Colonic mucosa (tissue), 4 donors: ENCODE measurements at places on chromosomes 2 and 18.

GRCh38 chr2:176105730-176106580 is 1.1 kb upstream of the HOXD11 start:
- no peak for DNase-seq

GRCh38 chr2:15939854-15940660 is at the start of gene MYCN:
TSS of gene MYCN (plus strand) at chr2:15940550. CDS start at chr2:15942065, 1,515 bp downstream.
- peak; percentile 80 for DNase-seq

DNA sequence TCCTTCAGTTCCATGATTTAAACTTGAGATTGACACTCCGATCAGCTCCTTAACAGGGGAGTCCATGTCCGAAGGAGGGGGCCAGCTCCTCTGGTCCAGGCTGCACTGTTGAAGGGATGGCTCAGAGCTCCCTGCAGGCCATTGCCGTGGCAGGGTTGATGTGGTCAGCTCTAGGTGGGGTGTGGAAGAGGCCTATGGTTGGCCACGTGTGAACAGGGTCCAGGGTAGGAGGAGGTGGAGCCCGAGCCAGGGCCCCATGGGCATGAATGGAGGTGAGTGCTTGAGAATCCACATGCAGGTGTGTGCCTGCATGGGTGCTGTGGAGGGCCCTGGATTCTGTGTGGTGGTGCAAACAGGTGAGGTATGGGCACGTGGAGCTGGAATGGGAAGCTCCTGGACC is 1.1 kb downstream of the SPEG start:
- DNase-seq: no peak

DNA sequence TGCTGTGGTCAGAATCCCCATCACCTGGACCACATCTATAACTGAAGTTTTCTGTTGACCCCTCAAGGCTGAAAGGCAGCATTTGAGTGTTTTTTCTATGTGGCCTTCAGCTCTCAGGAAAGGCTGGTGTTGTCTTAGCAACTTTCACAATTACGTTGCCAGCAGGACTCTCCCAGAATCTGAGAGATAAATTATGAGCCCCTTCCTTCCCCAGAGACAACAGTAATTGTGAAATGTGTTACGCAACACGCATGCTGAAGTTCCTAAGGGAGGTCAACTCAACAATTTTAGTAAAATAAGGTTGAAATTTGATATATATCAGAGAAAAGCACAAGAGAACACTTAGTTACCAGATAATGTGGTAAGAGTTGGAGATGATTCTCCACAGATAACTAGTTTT is 216.5 kb upstream of the SLC8A1 start:
- DNase-seq: no peak

- DNase-seq: no peak
These were observed 392.8 kb upstream of the ACVR2A start for GRCh38 chr2:147451902-147452515.

- no peak for DNase-seq
These were observed 51.2 kb downstream of the SLC14A2 start for GRCh38 chr18:45666520-45666919.

DNA sequence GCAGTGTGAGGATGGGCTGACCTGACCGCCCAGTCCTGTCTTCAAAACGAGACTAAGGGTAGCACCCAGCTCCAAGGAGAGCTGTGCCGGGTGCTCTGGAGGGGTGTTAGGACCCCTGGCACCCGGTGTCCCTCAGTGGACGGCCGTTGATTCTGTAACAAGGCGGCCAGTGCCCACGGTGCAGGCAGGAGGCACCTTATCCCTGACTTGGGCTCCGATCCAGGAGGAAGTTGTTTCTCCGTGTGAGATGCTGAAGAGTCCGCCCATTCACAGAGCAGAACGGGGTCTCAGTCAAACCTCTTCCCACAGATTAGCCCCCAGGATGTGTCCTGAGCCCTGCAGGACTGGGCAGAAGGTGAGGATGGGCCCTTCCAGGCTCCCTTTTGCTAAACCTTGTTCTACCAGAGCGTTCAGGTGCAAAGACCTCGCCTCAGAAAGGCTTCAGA is 123.0 kb downstream of the NFATC1 start:
- DNase-seq: peak; percentile 10

DNA sequence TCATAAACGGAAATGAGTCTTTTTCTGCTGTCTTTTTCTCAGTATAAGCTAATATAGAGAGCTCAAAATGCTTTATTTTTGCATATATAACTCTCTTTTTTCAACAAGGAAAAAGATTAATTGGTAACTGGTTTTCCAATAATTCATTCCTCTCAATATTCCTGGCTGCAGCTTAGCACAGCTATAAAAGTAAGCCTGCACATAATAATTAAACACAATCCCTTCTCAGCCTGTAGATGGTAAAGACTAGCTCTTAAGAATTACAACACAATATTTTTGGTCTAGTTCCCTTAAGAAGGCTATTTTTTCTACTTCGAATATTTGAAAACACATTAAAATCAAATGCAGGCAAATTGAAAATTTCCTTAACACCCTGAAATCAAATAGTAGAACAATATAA is 258.0 kb downstream of the DOK6 start:
- DNase-seq: no peak

- DNase-seq: no peak
These were observed 101.0 kb downstream of the UNC80 start for GRCh38 chr2:209872675-209873074.

DNA sequence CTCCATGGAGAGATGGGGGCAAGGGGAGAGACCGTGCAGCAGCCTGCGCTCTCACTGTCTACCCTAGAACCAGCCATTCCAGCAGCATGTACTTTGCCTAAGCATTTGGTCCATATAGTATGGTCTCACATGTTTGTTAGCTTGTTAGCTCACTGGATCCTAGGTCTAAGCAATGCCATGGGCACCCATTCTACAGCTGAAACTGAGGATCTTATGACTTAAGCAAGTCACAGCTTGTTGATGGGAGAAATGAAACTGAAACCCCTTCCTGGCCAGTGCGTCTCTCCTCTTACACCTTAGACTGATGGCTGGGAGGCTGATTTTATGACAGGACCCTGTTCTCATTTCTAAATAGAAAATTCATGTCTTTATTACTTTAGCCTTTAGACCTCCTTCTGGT is 90.1 kb downstream of the EPAS1 start:
- no peak for DNase-seq

- no peak for DNase-seq
These were observed 183.1 kb upstream of the DDX18 start for GRCh38 chr2:117631152-117631945.

- peak; percentile 93 for DNase-seq
These were observed at the start of the genes DOK1 and LOXL3 for GRCh38 chr2:74553892-74554819. TSS of gene DOK1 (plus strand) at chr2:74554720. CDS start at chr2:74554755, 35 bp downstream. TSS of gene LOXL3 (minus strand) at chr2:74553942. CDS start at chr2:74552634, 1,308 bp downstream.

DNA sequence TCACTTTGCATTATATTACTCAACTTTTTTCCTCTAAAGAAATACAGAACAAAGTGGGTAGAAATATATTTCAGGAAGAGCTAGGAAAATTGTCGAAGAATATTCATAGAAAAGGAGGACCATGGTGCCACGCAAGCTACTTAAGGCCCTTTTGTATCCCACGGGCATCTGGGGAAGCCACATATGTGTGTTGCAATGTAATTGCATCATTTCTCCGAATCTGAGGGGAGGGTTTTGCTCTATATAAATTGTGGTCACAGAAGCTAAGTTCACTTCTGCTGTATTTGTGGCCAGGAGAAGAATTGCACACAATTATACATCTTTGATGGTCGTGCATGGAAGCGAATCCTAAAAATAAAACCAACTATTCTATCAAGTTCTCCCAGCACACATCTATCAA is 360.3 kb downstream of the IRS1 start:
- no peak for DNase-seq

DNA sequence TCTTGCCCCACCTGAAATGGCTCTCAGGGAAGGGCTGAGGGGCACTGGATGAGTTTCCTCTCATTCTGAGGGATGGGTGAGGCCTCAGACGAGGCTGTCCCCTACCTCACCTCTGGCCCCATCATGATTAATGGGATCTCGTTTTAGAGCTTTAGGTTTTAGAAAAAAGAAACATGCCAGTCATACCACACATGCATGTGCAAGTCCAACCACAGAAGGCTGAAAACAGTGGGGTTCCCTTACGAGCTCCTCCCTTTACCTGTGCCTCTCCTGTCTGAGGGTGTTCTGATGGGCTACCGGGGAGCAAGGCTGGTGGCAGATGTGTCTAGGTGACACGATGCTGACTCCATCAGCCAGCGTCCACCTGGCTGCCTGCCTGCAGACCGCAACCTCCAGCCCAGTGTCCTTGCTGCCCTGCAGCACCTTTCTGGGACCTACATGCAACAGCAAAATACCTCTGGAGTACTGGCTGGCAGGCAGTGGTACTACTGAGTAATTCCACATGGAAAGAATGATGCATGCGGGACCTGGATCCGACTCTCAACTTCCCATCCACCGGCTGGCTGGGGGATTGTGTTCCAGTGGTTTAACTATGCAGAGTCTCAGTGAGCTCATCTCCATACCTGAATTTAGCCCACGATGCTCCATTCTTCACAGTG is 9.1 kb upstream of the LYPD6B start:
- no peak for DNase-seq

DNA sequence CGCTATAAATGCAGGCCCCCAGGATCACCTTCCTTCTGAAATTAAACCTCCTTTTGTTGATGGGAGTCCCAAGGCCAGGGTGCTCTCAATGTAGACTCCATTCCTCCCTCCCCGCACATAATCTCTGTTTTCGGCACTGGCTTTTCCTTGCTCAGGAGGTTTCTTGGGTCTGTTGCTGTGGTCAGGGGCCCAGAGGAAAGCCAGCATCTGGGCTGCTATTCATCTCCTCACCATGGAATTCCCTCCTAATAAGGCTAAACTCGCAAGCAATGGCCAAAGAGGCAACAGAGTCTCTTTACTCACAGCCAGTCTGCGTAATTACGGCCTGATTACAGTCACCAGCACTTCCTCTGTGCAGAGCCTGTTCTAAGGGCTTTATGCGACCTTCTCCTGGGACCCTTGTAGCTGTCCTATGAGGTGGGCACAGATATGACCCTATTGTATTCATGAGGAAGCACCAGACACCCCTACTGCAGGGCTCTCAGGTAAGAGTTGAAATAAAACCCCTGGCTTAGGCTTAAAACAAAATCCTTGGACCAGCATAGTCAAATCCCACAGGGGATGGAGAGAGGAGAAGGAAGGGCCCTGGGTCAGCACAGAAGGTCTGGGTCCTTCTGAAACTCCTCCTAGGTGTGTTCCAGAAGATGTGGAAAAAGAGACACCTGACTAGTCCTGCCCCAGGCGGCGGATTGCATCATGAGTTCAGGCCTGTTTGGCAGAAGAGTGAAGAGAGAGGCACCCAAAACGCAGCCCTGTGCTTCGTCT is 105.0 kb upstream of the SH3BP4 start:
- no peak for DNase-seq

- DNase-seq: no peak
These were observed 419.2 kb downstream of the LRP1B start for GRCh38 chr2:141711627-141712026.

DNA sequence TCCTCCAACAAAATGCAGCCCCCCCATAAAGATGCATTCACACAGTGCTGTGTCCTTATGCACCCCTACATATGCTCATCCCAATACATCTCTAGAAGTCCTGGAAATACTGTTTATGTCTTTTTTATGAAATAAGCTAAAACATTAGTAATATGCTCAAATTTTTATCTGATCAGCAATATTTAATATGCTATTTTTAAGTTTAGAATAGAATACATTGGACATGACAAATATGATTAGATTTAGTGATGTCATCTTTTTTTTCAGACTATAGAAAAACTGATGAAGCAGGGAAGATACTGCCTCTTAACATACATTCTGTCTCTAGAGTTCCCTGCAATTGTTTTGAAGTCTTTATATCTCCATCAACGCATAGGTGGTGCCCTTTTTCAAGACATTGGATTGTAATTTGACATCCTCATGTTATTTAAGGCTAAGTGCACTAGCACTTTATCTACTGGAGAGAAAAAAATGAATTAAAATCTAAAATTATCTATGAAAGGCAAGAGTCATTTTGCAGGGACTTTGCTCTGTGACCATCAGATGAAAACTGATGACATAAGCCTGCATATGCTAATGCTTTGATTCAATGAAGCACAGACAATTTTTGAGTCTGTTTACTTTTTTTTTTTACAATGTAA is 395.3 kb downstream of the LPIN1 start:
- DNase-seq: no peak

GRCh38 chr18:62409821-62410220 is 84.7 kb downstream of the TNFRSF11A start:
- DNase-seq: no peak

DNA sequence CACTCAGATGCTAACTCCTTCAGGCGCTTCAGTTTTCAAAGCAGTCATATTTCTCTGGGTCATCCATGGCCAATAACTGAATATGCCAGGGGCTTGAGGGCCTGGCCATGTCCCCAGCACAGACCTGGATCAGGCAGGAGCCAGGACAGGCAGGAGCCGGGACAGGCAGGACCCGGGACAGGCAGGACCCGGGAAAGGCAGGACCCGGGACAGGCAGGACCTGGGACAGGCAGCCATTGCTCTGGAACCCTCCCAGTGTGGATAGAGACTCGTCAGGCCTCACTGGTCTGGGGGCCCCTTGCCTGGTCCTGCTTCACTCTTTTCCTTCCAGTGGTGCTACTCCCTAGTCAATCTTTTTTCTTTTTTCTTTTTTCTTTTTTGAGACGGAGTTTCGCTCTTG is 117.5 kb upstream of the TEX51 start:
- DNase-seq: no peak

- DNase-seq: no peak
These were observed 3.2 kb upstream of the RAB17 start for GRCh38 chr2:237593596-237594320.

DNA sequence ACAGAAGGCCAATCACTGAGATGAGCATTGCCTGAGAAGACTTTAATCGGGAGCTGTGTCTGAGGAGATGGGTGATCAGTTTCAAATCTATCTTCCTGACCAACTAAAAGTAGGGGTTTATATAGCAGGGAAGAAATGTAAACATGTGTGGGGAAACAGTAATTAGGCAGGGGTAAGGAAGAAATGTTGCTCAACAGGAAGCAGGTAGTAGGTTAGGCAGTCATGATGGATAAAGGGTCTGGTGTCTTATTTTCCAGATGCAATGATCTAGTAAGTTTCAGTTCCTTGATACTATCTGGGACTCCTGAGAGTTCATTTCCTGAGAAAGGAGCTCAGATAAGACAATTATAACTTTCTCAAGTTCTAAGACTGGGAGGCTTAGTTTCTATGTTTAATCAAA is 33.8 kb upstream of the DNAJC10 start:
- DNase-seq: no peak

DNA sequence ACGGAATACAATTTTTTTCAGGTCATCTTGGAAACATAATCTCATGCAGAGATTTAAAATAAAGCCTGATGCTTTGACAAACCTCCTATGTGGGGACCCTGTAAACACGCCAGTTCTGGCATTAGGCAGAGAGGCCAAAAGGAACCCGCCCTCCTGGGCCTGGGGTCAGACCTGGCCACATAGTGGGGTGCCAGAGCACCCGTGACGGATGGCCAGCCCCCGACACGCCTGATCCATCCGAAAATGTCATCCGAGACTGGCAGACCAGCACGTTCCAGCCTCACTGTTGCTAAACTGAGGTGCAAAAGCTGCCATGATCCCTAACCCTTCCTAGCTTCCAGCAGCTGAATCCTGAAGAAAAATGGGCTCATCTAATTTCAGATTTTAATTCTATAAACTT is 222.6 kb upstream of the SALL3 start:
- DNase-seq: peak; percentile 8

GRCh38 chr2:43131051-43131889 is 95.1 kb downstream of the ZFP36L2 start:
- peak; percentile 85 for DNase-seq
